Stimulated activated CD4-positive, alpha-beta T cell treated with anti-CD3 and anti-CD28 coated beads, Interleukin-1b, Interleukin-23, amount 100 ng/mL, for 1 hour (primary cell): ENCODE measurements at places on chromosomes 16 and 17.

DNA sequence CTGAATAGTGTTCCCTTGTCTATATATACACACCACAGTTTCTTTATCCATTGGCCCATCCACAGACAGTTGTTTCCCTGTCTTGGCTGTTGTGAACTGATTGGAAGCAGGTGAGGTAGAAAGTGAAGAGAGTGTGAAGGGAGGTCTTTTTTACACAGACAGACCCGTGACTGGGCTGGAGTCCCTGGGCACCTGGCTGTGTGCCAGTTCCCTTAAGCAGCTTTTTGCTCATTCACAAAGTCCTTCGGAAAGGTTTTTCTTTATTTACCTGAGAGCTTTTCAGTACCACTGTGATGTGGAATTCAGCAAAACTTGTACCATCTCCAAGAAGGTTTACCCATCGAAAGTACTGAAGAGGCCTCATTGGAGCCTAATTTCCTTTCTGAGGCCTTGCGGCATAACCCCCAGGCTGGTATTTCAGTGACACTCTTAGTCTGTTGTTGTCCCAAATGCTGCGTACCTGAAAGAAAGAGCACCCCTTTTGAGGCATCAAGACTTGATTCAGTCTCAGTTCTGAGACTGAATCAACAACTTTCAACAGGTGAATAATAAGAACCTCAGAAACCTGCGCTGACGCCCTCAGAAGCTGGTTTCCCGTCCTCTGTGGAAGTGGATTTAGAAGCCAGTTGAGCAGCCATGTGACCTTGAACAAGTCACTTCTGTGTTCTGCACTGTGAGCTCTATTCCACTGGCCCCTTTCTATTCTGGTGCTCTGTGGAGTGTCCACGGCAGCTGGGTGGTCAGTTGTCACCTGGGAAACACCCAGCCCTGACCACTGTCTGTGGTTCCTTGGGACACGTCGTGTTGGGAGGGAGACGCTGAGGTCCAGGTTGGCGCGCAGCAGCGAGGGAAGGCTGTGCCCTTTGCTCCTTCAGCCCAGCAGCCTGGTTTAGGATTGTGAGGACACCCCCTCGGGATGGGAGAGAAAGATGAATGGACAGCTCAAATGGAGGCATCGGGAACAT is 53.9 kb upstream of the CRISPLD2 start:
- no peak for DNase-seq

DNA sequence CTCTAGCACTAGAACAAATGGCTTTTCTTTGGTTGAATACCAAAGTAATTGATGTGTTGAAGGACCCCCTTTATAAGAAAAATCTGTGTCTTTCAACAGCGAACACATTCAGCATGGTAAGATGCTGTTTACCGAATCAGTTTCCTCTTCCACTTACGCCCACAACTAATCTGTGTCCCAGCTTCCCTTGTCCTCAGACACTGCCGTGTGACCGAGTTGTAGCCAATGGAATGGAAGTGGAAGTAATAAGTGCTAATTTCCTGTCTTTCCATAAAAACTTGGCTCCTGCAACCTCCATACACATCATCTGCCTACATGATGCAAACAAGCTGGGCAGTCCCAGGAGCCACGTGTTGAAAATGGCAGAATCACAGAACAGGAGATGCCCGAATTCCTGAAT is 10.4 kb downstream of the CDIPT start:
- no peak for DNase-seq

- DNase-seq = no peak
Observed at GRCh38 chr16:67944690-67945391, 921 bp upstream of the LCAT start.

- no peak for DNase-seq
Observed at GRCh38 chr16:65375651-65376050, 253.8 kb upstream of the CDH11 start.

DNA sequence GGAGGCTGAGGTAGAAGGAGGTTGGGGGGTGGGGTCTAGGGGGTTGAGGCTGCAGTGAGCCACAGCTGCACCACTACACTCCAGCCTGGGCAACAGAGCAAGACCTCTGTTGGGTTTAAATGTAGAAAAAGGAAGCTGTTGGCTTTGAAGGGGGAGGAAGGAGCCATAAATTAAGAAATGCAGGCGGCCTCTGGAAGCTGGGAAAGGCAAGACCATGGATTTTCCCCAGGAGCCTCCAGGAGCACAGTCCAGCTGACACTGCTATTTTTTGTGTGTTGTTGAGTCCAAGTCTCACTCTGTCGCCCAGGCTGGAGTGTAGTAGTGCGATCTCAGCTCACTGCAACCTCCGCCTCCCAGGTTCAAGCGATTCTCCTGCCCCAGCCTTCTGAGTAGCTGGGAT is 15.9 kb downstream of the LITAF start:
- no peak for DNase-seq

DNA sequence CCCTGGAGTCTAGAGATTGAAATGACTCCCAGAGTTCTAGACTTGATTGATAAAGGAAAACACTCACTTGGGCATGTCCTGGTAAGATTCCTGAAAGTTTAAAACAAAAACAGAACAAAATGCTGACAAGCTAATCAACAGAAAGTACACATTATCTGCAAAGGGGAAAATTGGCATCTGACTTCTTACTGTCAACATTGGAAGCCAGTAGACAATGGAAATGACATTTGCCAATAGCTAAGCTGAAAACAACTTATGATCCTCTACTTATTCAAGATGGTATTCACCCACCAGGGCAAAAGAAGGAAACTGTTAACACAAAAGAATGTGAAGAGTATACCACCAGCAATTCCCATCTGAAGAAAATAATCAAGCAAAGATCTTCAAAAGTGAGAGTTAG is 36.8 kb upstream of the CDYL2 start:
- DNase-seq = no peak
